DMS153 (cell line): ENCODE measurements at places on chromosomes 12 and 14.

DNA sequence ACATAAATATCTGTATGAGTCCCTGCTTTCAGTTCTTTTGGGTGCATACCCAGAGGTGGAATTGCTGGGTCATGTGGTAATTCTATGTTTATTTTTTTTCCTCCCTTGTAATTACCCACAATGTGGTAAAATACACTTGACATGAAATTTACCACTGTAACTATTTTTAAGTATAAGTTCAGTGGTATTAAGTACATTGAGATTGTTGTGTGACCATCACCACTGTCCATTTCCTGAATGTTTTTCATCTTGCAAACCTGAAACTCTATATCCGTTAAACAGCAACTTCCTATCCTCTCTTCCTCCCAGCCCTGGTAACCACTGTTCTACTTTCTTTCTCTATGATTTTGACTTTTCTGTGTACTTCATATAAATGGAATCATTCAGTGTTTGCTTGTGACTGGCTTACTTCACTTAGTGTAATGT, 51.4 kb downstream of the BORCS5 start:
- DNase-seq = no peak

GRCh38 chr14:99545586-99545985, 58.4 kb downstream of the CCDC85C start:
- DNase-seq = no peak

DNA sequence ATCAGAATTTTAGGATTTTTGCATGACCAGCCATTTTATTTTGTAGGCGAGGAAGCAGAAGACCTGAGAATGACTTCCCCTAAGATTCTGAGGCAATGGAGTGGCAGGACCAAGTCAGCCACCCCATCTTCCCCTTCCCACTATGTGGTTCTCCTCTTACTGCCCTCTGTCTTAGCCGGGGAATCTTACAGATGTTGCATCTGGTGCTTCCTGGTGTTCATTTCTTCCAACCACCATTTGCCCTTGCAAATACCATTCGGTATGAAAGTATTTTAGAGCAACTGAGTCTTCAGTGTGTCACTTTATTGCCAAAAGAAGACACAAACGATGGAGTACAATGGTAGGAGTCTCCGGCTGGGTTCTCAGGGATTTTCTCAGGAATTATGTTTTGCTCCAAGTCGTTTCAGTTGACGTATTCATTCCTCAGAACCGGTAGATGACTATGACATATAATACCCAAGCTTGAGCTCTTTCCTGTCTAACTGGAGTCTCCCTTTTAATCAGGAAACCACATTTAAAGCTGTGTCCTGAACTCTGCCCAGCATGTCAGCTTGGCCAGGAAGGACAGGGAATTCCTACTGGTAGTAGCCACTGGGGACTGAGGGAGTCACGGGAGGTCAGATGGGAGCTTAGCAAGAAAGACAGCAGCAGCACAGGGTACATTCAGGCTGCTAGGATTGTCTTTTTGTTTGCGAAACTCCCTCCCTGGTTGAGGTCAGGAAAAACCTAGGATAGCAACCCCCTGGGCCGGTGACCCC, 87.0 kb downstream of the SAMD4A start:
- DNase-seq = no peak

DNA sequence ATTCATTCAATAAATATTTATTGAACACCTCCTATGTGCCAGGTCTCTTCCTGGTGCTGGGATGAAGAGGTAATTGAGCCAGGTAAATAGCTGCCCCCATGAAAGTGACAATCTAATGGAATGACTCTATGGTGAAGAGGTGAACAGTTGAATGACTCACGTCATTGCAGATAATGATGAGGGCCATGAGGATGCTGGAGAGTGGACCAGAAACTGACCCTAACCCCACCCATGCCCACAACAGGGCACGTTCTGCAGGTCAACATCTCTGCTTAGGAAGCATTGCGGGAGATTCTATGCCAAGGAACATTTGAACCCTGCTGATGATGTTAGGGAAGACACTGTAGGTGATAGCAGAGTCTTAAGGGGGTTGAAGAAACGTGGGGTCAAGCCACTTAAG, 788.9 kb upstream of the TBX3 start:
- DNase-seq = no peak

DNA sequence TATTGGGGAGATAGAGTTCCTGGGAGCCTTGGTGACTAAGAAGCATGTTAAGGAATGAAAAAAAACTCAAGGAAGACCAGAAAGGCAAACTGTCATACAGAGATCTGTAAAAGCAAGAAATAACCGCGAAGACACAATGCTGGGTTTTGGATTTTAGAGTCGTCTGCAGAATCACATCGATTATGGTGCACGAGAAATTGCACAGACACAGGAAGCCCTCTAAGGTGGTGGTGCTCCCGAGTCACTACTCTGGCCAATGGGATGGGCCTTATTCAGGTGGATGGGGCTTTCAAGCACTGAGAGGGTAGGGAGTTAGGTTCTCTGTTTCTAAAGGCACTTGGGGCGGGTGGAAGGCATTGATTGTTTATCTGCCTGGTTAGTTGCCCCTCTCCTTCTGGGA, 10.3 kb upstream of the FLVCR2 start:
- no peak for DNase-seq
